ENCODE measurements at places on chromosomes 4 and X. TPM values are rescaled to one million over a fixed set of nuclear protein-coding genes. Genes with fewer than 3 reads are reported as not detected.

DNA sequence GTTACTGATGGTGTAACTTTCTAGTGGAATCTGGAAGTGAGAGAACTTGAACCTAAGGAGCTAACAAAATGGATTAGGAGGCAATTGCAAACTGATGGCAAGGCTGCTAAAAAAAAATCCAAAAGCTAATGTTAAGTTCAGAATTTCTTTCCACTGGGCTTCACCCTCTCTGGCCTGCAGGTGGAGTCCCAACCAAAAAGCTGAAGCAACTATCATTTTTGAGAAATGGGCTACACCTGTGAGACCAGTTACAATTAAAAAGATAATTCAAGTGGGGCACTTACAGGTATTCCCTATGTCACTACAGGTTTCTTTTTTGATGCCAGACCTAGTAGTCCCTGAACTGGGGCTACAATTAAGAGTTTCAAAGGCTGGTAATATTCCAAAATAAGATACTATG is 142.1 kb upstream of the FTHL17 start:
- no peaks in the 10 kb centered on the region for H3K4me1 ChIP-seq
- no peak overlapping the region for H3K4me3 ChIP-seq
- no peak for DNase-seq
- H3K27ac ChIP-seq, result no peak overlapping the region

DNA sequence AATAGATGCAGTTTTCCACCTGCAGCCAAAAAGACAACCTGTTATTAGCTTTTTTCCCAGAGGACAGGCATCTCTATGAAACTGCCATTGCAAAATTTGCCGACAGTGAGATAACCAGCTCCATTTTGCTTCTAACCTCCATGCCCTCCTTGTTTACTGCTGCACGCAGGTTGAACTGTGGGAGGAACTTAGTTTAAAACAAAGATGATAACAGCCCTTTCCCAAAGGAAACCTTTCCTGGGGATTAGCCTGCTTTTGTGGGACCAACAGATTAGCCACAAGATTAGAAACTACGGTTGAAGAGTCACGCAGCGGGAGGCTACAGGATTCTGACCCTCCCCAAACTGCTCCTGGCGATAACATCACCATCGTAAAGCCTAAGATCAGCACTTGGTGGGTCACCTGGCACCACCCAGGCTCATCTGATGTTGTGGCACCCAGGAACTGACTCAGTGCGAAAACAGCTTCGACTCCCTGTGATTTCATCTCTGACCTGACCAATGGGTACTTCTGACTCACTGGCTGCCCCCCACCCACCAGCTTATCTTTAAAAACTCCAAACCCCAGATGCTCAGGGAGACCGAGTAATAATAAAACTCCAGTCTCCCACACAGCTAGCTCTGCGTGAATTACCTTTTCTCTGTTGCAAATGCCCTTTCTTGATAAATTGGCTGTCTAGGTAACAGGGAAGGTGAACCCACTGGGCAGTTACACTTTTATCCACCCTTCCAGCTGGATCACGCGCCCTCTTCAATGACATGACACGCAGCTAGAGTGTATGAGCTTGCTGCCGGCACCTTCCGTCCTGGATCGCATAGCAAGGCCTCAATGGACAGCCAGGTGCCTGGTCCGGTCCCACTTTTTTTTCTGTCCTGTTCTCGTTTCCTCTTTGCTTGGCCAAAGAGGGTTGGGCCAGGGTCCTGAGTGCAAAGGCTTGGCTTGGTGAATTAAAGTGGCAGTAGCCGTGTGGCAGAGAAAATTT is 27.2 kb downstream of the NOP14 start:
- H3K36me3 ChIP-seq, result peaks cover 45% of the 10 kb centered on the region
- peak overlapping the region; percentile 92 for H3K4me3 ChIP-seq
- peak; percentile 45 for DNase-seq
- no peaks in the 10 kb centered on the region for H3K27me3 ChIP-seq
- H3K27ac ChIP-seq, result peak overlapping the region; percentile 87

GRCh38 chr4:143347484-143348111 is 10.9 kb downstream of the GAB1 start:
- no peaks in the 10 kb centered on the region for H3K4me1 ChIP-seq
- H3K27ac ChIP-seq, result no peak overlapping the region
- no peaks in the 10 kb centered on the region for H3K36me3 ChIP-seq
- H3K27me3 ChIP-seq, result no peaks in the 10 kb centered on the region

- H3K4me3 ChIP-seq, result no peak overlapping the region
- no peaks in the 10 kb centered on the region for H3K27me3 ChIP-seq
- DNase-seq, result no peak
Observed at GRCh38 chr4:125911058-125911457, 596.3 kb downstream of the FAT4 start.

The RNF150 gene
- not detected for total RNA-seq

DNA sequence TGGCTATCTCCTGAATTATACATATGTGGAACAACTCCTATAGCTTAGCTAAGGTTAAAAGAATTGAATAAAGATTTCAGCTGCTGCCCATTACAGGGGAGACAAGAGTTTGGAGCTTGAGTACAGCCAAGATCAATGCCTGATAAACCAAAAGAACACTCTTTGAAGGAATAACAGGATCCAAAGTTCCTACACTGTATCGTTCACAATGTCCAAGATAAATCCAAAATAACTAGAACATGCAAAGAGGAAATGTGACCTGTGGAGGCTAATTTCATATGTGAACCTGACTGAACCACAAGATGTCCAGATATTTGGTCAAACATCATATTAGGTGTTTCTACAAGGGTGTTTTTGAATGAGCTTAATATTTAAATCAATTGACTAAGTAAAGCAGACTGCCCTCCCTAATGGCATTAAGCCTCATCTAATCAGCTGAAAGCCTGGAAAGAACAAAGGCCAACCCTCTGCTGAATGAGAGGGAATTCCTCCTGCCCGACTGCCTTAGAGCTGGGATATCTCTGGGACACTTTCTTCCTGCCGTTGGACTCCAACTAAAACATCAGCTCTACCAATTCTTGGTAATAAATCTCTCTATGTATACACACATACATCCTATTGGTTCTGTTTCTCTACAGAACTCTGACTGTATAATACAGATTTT is 19.2 kb downstream of the RFC1 start:
- no peak overlapping the region for H3K4me3 ChIP-seq
- no peak for DNase-seq
- H3K36me3 ChIP-seq, result peaks cover 30% of the 10 kb centered on the region
- H3K27me3 ChIP-seq, result no peaks in the 10 kb centered on the region

- H3K4me1 ChIP-seq, result peaks cover 6% of the 10 kb centered on the region
- H3K27me3 ChIP-seq, result no peaks in the 10 kb centered on the region
- H3K4me3 ChIP-seq, result no peak overlapping the region
Observed at GRCh38 chrX:12767856-12768255, 23.4 kb upstream of the PRPS2 start.

- H3K4me3 ChIP-seq, result no peak overlapping the region
- no peak overlapping the region for H3K27ac ChIP-seq
- H3K4me1 ChIP-seq, result no peaks in the 10 kb centered on the region
- H3K36me3 ChIP-seq, result peaks cover 17% of the 10 kb centered on the region
Observed at GRCh38 chr4:3498901-3499510, 33.2 kb downstream of the LRPAP1 start.

DNA sequence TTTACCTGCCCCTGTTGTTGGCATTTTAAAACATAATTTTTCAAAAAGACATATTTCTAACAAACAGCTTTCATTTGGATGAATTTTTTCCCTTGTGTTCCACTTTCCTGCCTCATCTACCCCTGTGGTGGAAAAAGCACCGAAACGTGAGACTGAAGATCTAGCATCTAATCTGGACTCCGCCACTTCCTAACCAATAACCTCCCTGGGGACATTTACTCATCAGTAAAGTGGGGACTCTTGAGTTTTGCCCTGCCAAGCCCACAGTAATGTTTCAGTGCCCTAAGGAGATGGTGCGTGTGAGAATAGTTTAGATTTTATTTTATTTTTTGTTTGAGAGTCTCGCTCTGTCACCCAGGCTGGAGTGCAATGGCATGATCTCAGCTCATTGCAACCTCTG is 56.7 kb downstream of the ADGRG2 start:
- H3K4me3 ChIP-seq, result no peak overlapping the region
- H3K27me3 ChIP-seq, result no peaks in the 10 kb centered on the region
- H3K27ac ChIP-seq, result no peak overlapping the region
- H3K36me3 ChIP-seq, result no peaks in the 10 kb centered on the region
- no peak for DNase-seq

- no peaks in the 10 kb centered on the region for H3K27me3 ChIP-seq
- no peak overlapping the region for H3K4me3 ChIP-seq
- no peak for DNase-seq
- no peak overlapping the region for H3K27ac ChIP-seq
- H3K4me1 ChIP-seq, result peaks cover 4% of the 10 kb centered on the region
Observed at GRCh38 chr4:101307899-101308298, 39.4 kb downstream of the PPP3CA start.

DNA sequence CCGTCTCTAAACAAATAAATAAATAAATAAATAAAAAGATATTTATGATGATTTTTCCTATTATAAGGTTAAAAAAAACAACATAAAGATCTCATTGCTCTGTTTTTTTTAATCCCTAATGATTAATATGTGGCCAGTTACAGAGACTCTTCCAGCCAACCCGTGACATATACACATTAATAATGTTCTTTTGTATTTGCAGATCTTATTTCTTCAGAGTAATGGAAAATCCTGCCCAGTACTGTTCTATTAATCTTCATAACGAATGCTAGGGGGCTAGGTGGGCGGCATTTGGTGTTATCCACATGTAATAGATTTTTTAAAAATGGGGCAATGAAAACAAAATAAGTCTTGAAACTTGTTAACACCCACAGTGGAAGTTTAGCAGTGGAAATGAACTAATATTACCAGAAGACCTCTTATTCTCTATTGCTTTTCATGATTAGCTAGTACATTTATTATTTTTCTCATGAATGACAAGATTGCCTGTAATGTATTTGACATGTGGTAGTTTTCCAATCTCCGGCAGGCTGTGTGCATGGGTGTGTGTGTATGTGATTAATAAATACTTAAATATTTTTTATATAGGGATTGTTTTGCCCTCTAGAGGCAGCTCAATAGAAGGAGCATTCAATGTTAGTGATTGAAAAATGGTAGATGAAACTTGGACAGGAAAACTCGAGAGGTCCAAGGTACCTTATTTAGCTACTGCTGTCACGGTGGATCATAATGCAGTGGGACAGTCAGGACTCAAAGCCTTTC is 457.4 kb downstream of the IL1RAPL1 start:
- no peak for DNase-seq
- no peaks in the 10 kb centered on the region for H3K36me3 ChIP-seq
- H3K4me1 ChIP-seq, result no peaks in the 10 kb centered on the region

- no peaks in the 10 kb centered on the region for H3K27me3 ChIP-seq
- H3K4me3 ChIP-seq, result no peak overlapping the region
- H3K27ac ChIP-seq, result no peak overlapping the region
- DNase-seq, result no peak
- H3K4me1 ChIP-seq, result no peaks in the 10 kb centered on the region
Observed at GRCh38 chr4:94225449-94225848, 17.8 kb downstream of the SMARCAD1 start.

The MSANTD1 gene
- total RNA-seq, result 0.74 TPM

- H3K4me1 ChIP-seq, result peaks cover 27% of the 10 kb centered on the region
- H3K27me3 ChIP-seq, result no peaks in the 10 kb centered on the region
- H3K4me3 ChIP-seq, result no peak overlapping the region
- no peaks in the 10 kb centered on the region for H3K36me3 ChIP-seq
Observed at GRCh38 chr4:147735413-147736301, 3.8 kb downstream of the ARHGAP10 start.

DNA sequence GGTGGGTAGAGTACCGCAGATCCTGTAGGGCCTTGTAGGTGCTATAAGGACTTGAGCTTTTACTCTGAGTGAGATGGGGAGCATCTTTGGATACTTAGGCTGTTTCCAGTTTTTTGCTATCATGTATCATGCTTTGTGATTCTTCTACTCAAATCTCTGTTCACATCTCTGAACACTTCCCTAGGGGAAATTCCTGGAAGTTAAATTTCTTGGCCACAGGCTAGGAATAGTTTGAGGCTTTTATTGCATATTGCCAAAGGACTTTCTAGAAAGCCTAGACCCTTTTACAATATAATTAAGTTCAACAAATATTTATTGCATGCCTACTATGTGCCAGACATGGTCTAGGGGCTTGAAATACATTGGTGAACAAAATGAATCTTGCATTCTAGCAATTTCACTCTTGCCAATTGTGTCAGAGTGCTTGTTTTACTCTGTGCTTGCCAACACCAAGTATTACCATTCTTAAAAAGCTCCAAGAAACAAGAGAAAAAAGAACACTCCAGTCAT is 4.1 kb upstream of the PGRMC1 start:
- no peak overlapping the region for H3K4me3 ChIP-seq
- no peaks in the 10 kb centered on the region for H3K36me3 ChIP-seq
- no peak overlapping the region for H3K27ac ChIP-seq
- DNase-seq, result no peak

The ENAM gene
- not detected for total RNA-seq

DNA sequence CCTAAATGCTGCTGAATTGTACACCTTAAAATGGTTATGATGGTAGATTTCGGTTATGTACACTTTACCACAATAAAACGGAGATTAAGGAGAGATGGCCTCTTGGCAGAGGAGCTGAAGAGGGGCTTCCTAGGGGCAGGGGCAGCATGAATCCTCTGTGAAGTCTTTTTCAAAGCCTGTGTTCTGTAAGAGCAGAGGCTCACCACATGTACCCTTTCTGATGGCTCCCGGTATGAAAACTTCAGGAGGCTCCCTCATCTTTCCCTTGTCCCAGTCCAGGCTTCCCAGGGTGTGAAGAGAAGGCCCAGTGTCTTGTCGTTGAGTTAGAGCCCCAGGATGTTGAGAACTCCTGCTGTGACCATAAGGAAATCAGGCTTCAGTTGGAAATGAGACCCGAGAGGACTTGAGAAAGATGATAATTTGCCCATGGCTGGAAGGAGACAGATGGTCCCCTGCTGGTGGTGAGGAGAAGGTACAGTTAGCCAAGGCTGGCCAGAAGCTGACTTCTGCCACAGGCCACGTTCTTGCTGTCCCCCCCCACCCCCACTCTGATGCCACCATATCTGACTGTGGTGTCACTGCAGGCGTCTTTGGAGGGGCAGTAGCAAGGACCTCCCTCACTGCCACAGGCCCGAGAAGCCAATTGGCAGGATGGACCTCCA is 31.8 kb upstream of the MTM1 start:
- no peak overlapping the region for H3K4me3 ChIP-seq
- H3K27ac ChIP-seq, result no peak overlapping the region
- no peak for DNase-seq
- H3K36me3 ChIP-seq, result no peaks in the 10 kb centered on the region
- H3K27me3 ChIP-seq, result no peaks in the 10 kb centered on the region
- H3K4me1 ChIP-seq, result no peaks in the 10 kb centered on the region

- no peaks in the 10 kb centered on the region for H3K36me3 ChIP-seq
- no peak overlapping the region for H3K4me3 ChIP-seq
- no peaks in the 10 kb centered on the region for H3K4me1 ChIP-seq
- no peaks in the 10 kb centered on the region for H3K27me3 ChIP-seq
- no peak overlapping the region for H3K27ac ChIP-seq
- DNase-seq, result no peak
Observed at GRCh38 chr4:113142351-113142750, 92.9 kb downstream of the ANK2 start.

The FAM9C gene
- not detected for total RNA-seq

GRCh38 chrX:40734971-40735324 is 394 bp downstream of the MED14 start:
- H3K36me3 ChIP-seq, result no peaks in the 10 kb centered on the region
- H3K4me1 ChIP-seq, result peaks cover 15% of the 10 kb centered on the region
- H3K27ac ChIP-seq, result peak overlapping the region; percentile 52
- DNase-seq, result peak; percentile 23
- H3K27me3 ChIP-seq, result no peaks in the 10 kb centered on the region
- peak overlapping the region; percentile 65 for H3K4me3 ChIP-seq

The MAGEH1 gene
- 17.7 TPM for total RNA-seq

The RAB9B gene
- total RNA-seq, result 0.11 TPM

Data from CD4-positive, alpha-beta T cell (primary cell).